Body of pancreas (tissue), 4 donors: ENCODE measurements at places on chromosomes 13 and 19. TPM values are rescaled to one million over a fixed set of nuclear protein-coding genes. Genes with fewer than 3 reads are reported as not detected.

DNA sequence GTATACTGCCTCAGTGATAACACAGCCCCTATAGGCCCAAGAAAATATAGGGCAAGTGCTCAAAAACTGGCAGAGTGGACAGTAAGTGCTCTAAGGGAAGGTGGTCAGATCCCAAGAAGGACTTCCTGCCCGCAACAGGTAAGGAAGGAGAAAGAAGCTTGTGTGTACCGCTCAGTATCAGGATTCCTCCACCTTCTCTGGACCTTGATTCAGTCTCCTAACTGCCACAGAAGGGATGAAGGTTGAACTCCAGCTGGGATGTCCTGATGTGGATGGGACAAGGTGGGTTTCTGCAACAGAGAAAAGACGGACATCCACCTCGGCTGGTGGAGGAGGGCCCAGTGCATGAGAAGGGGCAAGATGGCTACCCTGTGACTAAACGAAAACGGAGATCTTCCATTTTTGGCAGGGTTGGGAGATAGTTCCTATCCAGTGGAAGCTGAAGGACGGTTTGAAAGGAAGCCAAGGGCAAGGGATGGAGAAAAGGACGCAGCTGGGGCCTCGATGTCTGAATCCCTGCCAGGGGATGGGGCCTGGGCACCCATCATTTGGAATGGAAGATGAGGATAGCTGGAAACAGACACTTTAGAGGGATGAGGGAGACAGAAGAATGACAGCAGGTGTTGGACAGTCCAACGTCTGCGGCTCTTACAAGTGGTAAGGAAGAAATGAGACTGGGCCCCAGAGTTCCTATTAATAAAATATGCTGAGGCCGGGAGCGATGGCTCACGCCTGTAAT lies 1.3 kb upstream of the ATF5 start:
- DNase-seq, result no peak

- DNase-seq, result no peak
Observed at GRCh38 chr19:19747357-19748220, 14.7 kb upstream of the ZNF14 start.

GRCh38 chr19:2974342-2975041 lies 2.9 kb upstream of the TLE6 start:
- no peak for DNase-seq

GRCh38 chr19:1237754-1238368 lies at the start of gene CBARP:
Gene CBARP (minus strand): TSS chr19:1238005. CDS start chr19:1236100, 1,905 bp downstream.
- DNase-seq, result no peak

DNA sequence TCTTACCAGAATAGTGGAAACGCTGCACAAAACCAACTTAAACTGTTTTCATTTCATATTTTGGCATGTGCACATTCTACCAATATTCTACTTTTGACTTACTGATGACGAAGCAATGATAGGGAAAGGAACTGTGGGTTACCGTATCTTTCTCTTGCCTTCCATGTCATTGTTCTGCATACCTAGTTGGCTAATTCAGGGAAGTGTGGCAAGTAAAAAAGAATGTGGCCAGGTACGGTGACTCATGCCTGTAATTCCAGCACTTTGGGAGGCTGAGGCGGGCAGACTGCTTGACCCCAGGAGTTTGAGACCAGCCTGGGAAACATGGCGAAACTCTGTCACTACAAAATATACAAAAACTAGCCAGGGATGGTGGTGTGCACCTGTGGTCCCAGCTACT lies 108.2 kb downstream of the SIPA1L3 start:
- no peak for DNase-seq

- peak; percentile 89 for DNase-seq
Observed at GRCh38 chr19:47729799-47730520, 15.4 kb upstream of the NOP53 start.

DNA sequence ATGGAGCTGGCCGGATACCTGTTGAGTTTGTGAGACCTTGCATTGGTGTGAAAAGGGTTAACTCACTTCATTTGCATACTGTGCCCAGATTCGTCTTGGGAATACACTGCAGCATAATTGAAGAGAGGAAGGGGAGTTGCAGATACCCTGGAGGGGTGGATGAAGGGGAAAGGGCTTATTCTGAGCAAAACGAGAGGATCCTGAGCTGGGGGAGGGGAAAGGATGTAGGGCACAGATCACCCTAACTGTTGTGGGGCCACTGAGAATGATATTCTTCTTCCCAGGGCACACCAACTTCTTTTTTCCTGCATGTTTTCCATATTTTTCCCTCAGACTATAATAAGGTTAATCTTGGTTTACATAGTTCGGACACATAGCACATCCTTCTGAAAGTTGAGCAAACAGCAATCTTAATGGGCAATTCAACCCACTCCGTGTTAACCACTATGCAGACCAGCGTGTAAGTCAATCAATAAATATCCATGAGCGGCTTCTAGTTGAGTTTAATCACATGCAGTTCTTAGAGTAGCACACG lies 11.7 kb upstream of the PTPRS start:
- no peak for DNase-seq

DNA sequence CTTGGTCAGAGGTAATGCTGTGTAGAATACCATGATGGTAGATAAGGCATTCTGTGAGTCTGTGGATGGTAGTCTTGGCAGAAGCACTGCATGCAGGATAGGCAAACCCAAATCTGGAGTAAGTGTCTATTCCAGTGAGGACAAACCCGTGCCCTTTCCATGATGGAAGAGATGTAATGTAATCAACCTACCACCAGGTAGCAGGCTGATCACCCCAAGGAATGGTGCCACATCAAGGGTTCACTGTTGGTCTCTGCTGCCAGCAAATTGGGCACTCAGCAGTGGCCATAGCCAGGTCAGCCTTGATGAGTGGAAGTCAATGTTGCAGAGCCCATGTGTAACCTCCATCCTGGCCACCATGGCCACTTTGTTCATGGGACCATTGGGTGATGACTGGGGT lies 155.0 kb downstream of the RAP2A start:
- no peak for DNase-seq

DNA sequence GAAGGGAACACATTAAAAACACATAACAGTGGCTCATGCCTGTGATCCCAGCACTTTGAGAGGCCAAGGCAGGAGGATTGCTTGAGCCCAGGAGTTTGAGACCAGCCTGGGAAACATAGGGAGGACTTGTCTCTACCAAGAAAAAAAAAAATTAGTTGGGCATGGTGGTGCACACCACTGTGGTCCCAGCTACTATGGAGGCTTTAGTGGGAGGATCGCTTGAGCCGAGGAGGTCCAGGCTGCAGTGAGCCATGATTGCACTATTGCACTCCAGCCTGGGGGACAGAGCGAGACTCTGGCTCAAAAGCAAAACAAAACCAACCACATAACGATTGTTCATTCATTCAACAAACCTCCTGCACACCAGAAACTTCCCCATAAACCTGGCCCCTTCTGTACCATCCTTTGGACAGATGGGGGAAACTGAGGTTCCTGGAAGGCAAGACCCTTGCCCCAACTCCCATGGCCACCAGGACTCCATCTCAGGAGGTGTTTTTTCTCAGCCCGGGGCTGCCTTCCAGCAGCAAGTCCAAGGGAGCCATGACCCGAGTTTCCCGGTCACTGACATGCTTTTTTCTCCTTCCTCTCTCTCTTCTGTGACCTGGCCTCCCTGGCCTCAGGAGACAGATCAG lies 4.3 kb downstream of the FOSB start:
- no peak for DNase-seq

- DNase-seq, result no peak
Observed at GRCh38 chr19:14073925-14074838, 1.6 kb downstream of the MISP3 start.

- DNase-seq, result no peak
Observed at GRCh38 chr13:58953638-58954037, 1210.1 kb downstream of the DIAPH3 start.

DNA sequence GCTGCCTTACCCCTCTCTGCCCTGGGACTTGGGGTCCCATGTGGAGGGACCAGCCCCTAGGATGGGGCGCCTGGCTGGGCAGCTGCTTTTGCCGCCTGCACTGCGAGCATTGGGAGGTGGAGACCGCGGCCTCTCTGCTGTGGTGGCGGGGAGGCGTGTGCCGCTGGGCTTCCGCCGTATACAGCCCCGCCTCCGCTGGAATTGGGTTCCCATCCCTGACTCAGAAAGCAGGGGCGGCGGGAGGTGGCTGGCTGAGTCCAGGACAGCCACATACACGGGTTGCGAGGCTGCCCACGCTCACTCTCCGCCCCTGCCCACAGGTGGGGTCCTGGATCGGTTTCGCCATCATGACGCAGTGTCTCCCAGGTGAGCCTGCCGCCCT lies 6.6 kb downstream of the NDUFB7 start:
- no peak for DNase-seq

DNA sequence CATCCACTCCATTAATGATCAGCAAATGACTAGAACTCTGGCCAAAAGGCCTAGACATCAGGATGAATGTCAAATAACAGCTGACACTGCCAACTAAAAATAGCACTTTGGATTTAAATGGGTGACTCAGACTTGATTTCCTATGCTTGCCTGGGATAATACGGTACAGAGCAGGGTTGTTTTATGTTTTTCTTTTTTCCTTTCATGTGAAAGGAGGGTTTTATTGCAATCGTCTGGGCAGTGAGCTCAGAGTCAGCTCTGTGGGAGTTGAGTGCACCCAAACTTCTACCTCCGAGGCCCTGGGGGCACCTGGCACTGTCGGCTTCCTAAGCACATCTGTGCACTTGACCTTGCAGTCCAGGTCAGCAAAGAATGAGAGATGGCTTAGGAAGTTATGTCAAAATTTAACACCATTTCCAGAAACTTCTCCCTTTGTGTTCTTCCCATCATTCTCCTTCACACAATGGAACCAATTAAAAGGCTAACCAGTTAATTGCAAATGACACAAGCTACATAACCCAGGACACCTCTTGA lies 134.1 kb downstream of the LACC1 start:
- no peak for DNase-seq

DNA sequence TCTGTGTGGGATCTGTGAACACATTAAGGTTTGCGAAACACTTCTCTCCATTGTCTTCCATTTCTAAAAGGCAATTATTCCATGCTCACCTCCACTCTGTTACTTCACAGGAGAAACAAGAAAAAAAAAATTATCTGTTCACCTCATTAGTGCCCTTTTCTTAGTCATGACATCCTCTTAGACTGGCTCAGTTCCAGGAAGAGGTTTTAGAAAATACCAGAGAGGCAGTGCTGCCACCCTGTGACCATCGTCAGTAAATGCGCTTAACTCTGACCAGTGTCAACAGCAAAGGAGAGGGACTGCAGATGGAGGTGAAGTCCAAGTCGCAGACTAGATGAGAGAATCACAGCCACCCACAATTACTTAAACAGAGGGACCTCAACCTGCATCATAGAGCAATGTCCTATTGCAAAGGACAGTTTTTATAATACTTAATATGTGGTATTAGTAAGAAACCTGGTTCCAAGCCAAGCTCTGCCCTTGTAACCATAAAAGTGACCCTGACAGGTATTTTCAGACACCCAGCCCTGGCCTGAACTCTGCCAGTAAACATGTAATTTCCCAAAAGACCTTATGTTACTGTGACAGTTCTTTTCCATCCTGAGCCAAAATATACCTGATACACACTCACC lies 19.4 kb downstream of the CEACAM21 start:
- peak; percentile 56 for DNase-seq

- DNase-seq, result no peak
Observed at GRCh38 chr19:11208561-11209471, 11.5 kb upstream of the KANK2 start.

- no peak for DNase-seq
Observed at GRCh38 chr19:49915271-49915670, 13.7 kb upstream of the ATF5 start.

GRCh38 chr13:42815681-42816080 lies 34.3 kb downstream of the FAM216B start:
- no peak for DNase-seq

- DNase-seq, result no peak
Observed at GRCh38 chr19:38484747-38485146, 51.3 kb downstream of the RYR1 start.

DNA sequence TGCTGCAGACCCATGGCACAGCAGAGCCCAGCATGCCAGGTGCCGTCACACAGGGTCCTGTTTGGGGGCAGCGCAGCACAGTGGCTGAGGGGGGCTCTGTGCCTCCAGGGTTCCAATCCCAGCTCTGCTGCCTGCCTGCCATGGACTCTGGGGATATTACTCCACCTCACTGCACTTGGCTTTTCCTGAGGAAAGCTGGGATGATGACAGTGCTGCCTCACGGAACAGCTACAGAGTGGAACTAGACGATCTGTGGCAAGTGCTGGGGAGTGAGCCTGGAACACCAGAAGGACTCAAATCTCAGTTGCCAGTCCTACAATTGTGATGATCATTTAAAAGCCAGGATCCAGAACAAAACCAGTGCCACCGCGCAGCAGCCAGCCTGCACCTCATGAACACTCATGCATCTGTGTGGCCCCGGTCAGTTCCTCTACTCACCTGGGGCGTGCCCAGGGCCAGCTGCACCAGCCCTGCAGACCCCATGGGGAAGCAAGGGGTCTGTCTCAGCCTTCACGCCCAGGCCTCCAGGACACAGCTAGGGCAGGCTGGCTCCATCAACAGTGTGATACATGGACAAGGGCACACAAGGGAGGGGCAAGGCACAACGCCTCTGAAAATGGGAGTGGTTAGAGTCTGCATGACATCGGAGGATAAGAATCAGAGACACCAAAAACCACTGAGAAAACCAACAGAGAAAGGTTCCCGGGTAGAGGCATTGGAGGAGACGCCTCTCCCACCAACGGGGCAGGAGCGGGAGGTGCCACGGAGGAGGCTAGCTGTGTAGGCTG lies 55.2 kb downstream of the ATP7B start:
- DNase-seq, result no peak

DNA sequence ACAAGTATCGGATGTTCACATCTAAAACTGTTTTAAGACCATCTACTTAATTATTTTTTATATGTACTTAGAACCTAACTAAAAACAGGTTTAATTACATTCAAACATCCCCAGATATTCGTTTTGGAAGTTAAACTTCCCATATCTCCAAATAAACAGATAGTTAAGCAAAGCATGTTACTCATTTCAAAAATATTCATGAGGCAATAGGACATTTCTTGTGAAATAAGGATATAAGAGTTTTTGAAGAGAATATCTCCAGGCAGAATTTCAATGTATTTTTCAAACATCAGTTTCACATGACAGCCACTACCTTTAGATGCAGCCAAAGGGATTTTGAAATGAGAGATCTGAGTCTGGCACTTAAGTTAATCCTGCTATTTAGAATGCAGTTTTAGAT lies 697.5 kb downstream of the SLITRK1 start:
- DNase-seq, result no peak

Gene PPM1N
- not detected for total RNA-seq

Gene CGB5
- not detected for total RNA-seq

Gene ZNF132
- total RNA-seq, result 5.9 TPM

Gene PDCD2L
- total RNA-seq, result 45.5 TPM

Gene GSX1
- total RNA-seq, result not detected

Gene CYP2A6
- total RNA-seq, result not detected

Gene ZNF432
- 29.3 TPM for total RNA-seq

Gene CD37
- 6.2 TPM for total RNA-seq

Gene ZNF439
- 7.9 TPM for total RNA-seq

Gene ZNF540
- total RNA-seq, result 6.5 TPM

Gene OSCAR
- 2.3 TPM for total RNA-seq

Gene TLE6
- total RNA-seq, result not detected
